Pancreas (tissue), 10 donors: ENCODE measurements at places on chromosomes 11 and 22. TPM values are rescaled to one million over a fixed set of nuclear protein-coding genes. Genes with fewer than 3 reads are reported as not detected.

DNA sequence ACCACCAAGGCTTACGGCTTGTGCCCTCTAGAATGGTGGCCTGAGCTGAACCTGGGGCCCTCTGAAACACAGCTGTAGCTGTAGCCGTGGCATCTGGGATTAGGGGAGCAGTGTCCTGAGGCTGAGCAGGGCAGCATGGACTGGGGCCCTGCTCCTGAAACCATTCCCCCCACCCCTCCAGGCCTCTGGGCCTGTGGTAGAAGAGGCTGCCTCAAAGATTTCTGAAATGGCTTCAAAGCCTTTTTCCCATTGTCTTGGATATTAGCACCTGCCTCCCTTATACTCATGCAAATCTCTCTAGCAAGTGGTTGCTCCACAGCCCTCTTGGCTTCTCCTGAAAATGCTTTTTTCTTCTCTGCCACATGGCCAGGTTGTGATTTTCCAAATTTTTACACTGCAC lies 106.9 kb downstream of the CTNND1 start:
- no peaks in the 10 kb centered on the region for H3K27me3 ChIP-seq
- H3K27ac ChIP-seq, result no peak overlapping the region
- no peaks in the 10 kb centered on the region for H3K4me1 ChIP-seq
- H3K36me3 ChIP-seq, result no peaks in the 10 kb centered on the region

- H3K36me3 ChIP-seq, result no peaks in the 10 kb centered on the region
- H3K4me3 ChIP-seq, result peak overlapping the region; percentile 27
- no peak for DNase-seq
- peaks cover 44% of the 10 kb centered on the region for H3K4me1 ChIP-seq
- H3K27ac ChIP-seq, result peak overlapping the region; percentile 53
Measured at GRCh38 chr22:31248965-31249958, 37.2 kb downstream of the LIMK2 start.

DNA sequence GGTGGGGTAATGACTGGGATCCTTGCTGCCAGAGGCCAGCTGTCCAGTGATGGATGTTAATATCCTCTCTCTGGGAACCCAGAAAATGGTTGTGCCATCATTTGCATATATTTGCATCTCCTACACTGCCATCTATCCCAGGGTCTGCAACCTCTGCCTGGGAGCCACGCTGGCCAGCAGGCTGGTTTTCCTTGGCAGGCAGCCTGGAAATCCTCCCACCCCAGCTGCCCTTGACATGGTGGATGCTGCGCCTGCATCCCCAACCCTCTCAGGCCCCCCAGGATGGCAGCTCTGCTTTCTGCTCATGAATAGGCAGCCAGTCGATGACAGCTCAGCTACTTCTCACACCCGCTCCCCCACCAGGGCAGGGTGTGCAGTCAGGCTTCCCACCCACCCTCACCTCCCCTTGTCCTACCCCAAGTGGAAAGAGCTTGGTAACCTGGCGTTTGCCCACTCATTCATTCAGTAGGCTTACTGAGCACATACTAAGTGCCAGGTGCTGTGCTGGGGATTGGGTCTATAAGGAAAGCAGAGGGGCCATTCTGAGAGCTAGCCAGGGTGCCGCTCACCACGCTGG lies 202.5 kb downstream of the TRIM29 start:
- H3K27me3 ChIP-seq, result no peaks in the 10 kb centered on the region
- no peak for DNase-seq
- H3K27ac ChIP-seq, result no peak overlapping the region
- no peak overlapping the region for H3K4me3 ChIP-seq

DNA sequence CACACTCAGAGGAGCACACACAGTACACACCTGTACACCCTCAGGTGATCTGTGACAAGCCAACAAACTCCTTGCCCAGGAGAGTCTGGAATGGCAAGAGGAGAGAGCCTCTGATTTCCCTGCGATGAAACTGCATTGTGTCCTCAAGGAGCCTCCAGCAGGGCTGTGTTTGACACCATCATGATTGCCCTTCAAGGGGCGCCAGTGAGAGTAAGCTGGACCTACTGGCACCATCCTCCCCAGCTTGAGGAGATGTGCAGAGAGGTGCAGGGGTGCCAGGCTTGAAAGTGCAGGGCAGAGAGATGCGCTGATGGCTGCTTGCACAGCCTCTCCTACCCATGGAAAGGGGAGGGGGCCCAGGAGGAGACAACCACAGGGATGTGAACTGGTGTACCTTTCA lies 188.8 kb upstream of the CADM1 start:
- no peak for DNase-seq
- no peaks in the 10 kb centered on the region for H3K36me3 ChIP-seq
- no peak overlapping the region for H3K27ac ChIP-seq
- no peaks in the 10 kb centered on the region for H3K27me3 ChIP-seq
- no peaks in the 10 kb centered on the region for H3K4me1 ChIP-seq
- H3K4me3 ChIP-seq, result no peak overlapping the region

Gene ADORA2A
- 1.7 TPM for total RNA-seq
